ENCODE measurements at places on chromosomes 12 and 14. TPM values are rescaled to one million over a fixed set of nuclear protein-coding genes. Genes with fewer than 3 reads are reported as not detected.

DNA sequence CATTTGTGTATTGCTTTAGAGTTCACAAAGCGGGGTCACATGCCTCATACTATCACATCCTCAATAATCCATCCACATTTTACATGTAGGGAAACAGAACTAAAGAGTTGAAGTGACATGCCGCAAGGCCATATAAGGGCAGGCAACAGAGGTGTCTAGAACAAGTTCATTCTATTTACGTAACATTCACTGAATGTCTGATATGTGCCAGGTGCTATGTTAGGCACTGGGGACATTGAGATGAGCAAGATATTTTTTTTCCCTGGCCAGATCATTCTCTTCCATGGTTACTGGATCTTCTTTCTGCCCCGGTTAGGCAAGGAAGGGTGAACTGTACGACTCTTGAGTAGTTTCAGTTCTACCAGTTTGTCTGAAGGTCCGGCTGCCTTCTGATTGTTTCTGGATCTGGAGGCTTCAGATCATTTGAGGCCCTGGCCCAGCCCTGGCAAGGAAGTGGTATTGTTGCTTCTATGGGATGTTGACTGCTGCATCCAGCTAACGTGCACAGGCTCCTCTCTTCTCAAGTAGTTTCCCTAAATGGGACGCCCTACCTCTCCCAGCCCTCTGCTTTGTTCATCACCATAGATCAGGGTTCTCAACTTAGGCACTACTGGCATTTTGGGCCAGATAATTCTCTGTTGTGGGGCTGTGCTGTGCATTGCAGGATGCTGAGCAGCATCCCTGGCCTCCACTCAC lies 12.1 kb downstream of the GPATCH2L start:
- H3K36me3 ChIP-seq, result peaks cover 57% of the 10 kb centered on the region
- no peak for DNase-seq
- H3K27me3 ChIP-seq, result no peaks in the 10 kb centered on the region
- peaks cover 22% of the 10 kb centered on the region for H3K4me1 ChIP-seq
- H3K4me3 ChIP-seq, result no peak overlapping the region

GRCh38 chr12:93759512-93760081 lies 82.4 kb downstream of the CRADD start:
- H3K27me3 ChIP-seq, result no peaks in the 10 kb centered on the region
- H3K4me3 ChIP-seq, result no peak overlapping the region
- H3K36me3 ChIP-seq, result peaks cover 1% of the 10 kb centered on the region
- DNase-seq, result no peak

GRCh38 chr12:78146365-78146772 lies 315.7 kb downstream of the NAV3 start:
- H3K36me3 ChIP-seq, result no peaks in the 10 kb centered on the region
- no peaks in the 10 kb centered on the region for H3K27me3 ChIP-seq
- no peaks in the 10 kb centered on the region for H3K4me1 ChIP-seq
- H3K27ac ChIP-seq, result no peak overlapping the region

DNA sequence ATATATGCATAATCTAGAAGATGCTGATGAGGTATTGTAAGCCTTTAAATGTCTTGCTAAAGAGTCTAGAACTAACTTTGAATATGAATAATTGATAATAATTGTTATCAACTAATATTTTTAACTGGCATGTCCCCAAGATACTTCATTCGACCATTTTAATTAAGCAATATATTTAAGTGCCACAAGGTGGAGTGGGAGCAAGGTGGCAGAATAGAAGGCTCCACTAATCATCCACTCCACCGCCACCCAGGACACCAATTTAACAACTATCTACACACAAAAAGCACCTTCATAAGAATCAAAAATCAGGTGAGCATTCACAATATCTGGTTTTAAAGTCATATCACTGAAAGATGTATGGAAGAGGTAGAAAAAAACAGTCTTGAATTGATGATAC lies 409.6 kb downstream of the SEC23A start:
- H3K36me3 ChIP-seq, result no peaks in the 10 kb centered on the region
- no peak for DNase-seq
- no peaks in the 10 kb centered on the region for H3K27me3 ChIP-seq

DNA sequence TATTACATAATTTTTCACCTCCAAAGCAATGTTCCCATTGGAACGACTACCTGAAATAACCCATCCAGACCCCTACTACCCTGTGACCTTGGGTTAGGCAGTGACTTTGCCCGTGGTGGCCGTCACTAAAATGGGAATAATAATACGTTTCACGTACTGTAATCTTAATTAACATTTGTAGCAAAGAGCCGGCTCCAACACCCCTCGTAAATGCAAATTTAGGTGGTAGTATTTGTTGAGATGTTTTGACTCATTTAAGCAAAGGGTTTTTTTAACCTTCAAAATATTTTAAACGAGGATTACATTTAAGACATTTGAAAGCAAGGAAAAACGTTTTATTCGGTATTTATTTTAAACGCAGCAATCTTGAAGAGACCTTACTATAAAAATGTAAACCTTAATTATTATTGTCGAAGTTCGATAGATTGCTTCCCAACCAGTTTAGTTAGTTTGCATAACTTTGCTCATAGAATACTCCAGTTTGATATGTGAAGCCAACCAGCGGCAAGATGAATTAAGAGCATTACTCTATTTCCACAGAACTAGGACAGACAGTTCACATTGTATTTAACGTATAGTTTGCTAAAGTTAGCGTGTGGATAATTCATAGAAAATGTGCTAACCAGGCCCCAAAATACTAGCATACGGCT lies 1.4 kb upstream of the ARID2 start:
- peak overlapping the region; percentile 88 for H3K4me3 ChIP-seq
- peaks cover 22% of the 10 kb centered on the region for H3K36me3 ChIP-seq
- no peaks in the 10 kb centered on the region for H3K27me3 ChIP-seq
- DNase-seq, result peak; percentile 49

- no peak overlapping the region for H3K27ac ChIP-seq
- no peaks in the 10 kb centered on the region for H3K27me3 ChIP-seq
- no peak overlapping the region for H3K4me3 ChIP-seq
- no peaks in the 10 kb centered on the region for H3K36me3 ChIP-seq
- no peak for DNase-seq
These were observed 46.0 kb upstream of the CHST11 start for GRCh38 chr12:104410786-104411185.

DNA sequence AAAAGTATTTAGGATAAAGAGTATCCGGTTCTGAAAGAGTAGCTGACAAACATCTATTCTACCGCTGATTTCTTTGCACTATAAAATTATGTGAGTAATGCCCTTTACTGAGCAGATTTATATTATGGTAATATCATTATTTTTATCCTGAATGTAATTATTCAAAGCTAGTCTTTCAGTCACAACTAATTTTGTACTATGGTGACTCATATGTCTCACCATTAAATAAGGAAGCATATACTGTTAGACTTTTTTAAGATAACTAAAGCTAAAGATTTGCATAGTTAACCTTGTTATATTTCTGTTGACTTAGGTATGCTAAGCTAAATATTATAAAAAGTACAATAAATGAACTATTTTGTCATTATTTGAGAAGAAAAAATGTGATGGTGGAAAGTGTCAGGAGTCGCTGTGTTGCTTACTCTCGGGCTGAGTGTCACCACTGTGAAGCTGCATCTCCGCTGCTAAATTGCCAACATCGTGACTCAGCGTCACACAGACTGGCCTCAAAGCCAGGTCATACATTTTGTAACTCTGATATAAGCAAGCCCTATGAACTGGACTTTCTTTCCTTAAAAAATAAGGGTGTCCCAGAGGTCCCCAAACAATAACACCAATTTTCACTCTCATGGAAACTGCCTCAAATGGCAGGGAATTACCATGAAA lies 69.1 kb upstream of the SSTR1 start:
- H3K27me3 ChIP-seq, result no peaks in the 10 kb centered on the region
- no peak overlapping the region for H3K27ac ChIP-seq
- no peak for DNase-seq
- H3K4me1 ChIP-seq, result peaks cover 2% of the 10 kb centered on the region
- H3K36me3 ChIP-seq, result no peaks in the 10 kb centered on the region

DNA sequence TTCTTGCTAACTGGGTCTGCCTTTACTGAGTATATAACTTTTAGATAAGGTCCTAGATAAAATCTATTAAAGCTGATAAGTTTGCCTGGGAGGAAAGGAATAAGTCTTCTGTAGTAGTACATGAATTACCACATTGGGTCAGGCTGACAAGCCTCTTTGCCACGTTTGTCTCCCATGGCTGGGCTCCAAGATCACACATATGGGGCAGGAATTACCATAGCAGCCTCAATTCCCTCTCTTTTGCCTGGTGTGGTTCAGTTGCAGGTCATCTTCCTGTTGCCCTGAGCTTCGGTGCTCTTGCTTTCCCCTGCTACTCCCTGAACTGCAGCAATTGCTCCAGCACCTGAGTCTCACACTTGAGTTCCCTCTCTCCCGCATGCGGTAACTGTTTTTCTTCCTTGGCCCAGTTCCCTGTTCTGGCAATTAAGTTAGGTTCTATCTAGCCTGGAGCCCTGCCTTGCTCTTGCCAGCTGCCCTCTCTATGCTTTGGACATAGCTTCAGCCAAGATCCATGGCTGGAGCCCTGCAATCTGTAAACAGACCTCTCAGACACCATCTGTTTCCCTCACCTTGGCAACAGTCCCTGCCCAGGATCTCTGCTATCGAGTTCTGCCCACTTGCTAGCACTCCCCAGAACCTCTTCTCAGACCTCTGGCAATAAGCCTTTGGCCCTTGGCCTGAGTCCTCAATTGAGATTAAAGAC lies 5.8 kb upstream of the GLT8D2 start:
- H3K27ac ChIP-seq, result no peak overlapping the region
- no peaks in the 10 kb centered on the region for H3K36me3 ChIP-seq
- H3K27me3 ChIP-seq, result peaks cover 20% of the 10 kb centered on the region
- H3K4me3 ChIP-seq, result no peak overlapping the region

DNA sequence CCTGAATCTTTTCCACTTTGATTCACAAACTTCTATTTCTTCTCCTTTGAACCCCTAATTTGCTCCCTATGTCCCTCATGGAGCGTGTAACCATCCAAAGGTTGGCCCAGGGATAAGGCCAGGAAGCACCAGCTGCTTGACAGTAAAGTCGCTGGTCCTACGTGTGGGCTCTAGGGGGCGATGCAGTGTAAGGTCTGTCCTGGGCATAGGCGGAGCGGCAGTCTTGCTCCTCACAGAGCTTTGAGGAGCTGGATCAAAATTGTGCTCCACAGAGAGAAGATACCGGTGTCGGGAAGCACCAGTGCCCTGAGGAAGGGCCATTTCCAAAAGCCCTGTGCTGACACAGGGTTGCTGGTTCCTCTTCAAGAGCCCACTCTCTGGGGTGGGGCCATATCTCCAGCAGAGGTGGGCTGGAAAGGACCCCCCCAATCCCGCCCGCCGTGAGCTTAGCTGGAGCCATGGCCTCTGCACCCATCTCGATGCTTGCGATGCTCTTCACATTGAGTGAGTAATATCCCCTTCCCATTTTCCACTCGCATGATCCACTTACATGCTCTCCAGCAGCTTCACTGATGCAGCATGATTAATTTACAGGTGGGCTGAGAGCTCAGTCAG lies 49.9 kb upstream of the OR4E1 start:
- peak; percentile 68 for DNase-seq
- H3K27me3 ChIP-seq, result peaks cover 29% of the 10 kb centered on the region
- H3K4me1 ChIP-seq, result no peaks in the 10 kb centered on the region

GRCh38 chr12:25996677-25997076 lies 38.2 kb downstream of the RASSF8 start:
- no peaks in the 10 kb centered on the region for H3K36me3 ChIP-seq
- no peak for DNase-seq
- peaks cover 2% of the 10 kb centered on the region for H3K27me3 ChIP-seq
- no peak overlapping the region for H3K27ac ChIP-seq
- no peak overlapping the region for H3K4me3 ChIP-seq
- no peaks in the 10 kb centered on the region for H3K4me1 ChIP-seq

DNA sequence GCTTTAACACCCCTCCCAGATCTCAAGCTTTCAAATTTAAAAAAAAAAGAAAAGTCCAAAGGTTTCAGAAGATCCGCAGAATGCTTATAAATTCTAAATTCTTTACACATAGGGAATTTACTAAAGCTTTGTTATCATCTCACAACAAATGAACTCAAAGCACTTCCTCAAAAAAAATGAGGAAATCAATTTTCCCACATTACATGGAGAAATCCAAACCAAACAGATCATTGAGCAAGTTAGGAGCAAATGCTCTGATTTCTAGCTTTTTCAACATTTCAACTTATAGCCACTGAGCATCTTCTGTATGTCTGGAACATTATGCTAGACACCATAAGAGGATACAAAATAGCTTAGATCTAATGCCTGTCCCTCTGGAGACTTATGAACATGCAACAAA lies 161.0 kb downstream of the CEP128 start:
- no peak overlapping the region for H3K27ac ChIP-seq
- H3K4me3 ChIP-seq, result no peak overlapping the region
- DNase-seq, result no peak
- H3K36me3 ChIP-seq, result peaks cover 11% of the 10 kb centered on the region
- no peaks in the 10 kb centered on the region for H3K4me1 ChIP-seq

DNA sequence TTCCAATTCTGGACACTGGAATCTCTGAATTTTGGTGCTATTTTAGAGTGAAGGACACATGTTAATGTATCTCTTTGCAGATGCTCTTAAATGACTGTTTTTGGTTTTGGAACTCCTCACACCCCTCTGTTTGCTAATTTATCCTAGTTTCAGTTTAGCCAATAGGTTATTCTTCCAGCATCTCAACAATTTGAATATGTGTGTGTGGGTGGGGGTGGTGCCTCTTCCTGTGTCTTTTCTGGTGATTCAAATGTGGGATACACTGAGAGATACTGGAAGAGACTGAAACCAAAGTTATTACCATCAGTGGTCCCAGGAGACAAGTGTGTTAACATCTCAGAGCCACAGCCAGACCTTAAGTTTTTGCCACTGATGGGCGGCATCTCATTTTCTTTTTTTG lies 1317.4 kb upstream of the TMEM132C start:
- no peaks in the 10 kb centered on the region for H3K36me3 ChIP-seq
- H3K4me1 ChIP-seq, result no peaks in the 10 kb centered on the region
- H3K27ac ChIP-seq, result no peak overlapping the region
- no peaks in the 10 kb centered on the region for H3K27me3 ChIP-seq

- no peak for DNase-seq
- H3K27me3 ChIP-seq, result no peaks in the 10 kb centered on the region
- H3K27ac ChIP-seq, result no peak overlapping the region
- no peak overlapping the region for H3K4me3 ChIP-seq
- no peaks in the 10 kb centered on the region for H3K36me3 ChIP-seq
These were observed 161.3 kb downstream of the KITLG start for GRCh38 chr12:88418856-88419497.

- peaks cover 6% of the 10 kb centered on the region for H3K27me3 ChIP-seq
- H3K36me3 ChIP-seq, result no peaks in the 10 kb centered on the region
- no peaks in the 10 kb centered on the region for H3K4me1 ChIP-seq
- H3K27ac ChIP-seq, result no peak overlapping the region
These were observed 64.5 kb downstream of the FZD10 start for GRCh38 chr12:130226771-130227170.

The MSI1 gene
- 0.78 TPM for total RNA-seq

The CIROP gene
- not detected for total RNA-seq

DNA sequence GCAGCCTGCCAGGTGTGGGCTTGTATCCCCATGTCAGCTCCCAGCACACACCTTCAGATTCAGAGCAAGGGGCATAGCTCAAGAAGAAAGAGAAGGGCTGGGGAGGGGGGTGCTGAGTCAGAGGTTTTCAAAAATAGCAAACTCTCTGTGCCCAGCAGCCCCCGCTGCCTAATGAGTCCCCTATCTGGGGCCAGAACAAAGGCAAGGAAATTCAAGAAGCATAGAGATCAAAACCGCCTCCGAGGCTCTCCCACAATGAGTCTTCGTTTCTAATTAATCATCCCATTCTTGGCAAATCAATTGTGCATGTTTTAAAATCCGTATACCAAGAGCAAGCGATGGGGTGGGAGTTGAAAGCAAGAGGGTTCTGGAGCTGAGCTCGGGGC lies 19.5 kb upstream of the CMKLR1 start:
- H3K4me1 ChIP-seq, result peaks cover 2% of the 10 kb centered on the region
- DNase-seq, result no peak
- H3K36me3 ChIP-seq, result no peaks in the 10 kb centered on the region
- H3K27me3 ChIP-seq, result peaks cover 2% of the 10 kb centered on the region
- H3K27ac ChIP-seq, result no peak overlapping the region

The SUPT16H gene
- total RNA-seq, result 171 TPM
